Breast epithelium (tissue), 4 donors: ENCODE measurements at places on chromosomes 1 and 21. TPM values are rescaled to one million over a fixed set of nuclear protein-coding genes. Genes with fewer than 3 reads are reported as not detected.

DNA sequence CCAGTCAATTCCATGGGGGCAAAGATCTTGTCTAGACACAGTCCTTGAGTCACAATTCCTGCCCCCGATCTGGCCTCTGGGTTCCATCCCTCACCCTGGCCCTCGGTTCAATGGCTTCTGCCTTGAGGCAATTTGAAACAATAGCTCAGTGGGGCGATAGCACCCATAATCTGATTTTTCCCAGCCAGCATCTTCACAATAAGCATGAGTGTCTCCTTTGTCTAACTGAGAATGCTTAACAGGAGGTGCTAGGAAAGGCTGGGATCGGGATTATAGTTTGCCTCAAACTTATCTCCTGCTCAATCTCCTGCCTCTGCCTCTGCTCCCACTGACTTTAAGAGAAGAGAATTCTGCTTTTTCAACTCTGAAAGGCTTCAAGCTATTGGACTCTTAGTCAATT is 293.9 kb upstream of the PROX1 start:
- H3K4me1 ChIP-seq = no peaks in the 10 kb centered on the region
- no peak overlapping the region for H3K27ac ChIP-seq
- DNase-seq = no peak
- no peaks in the 10 kb centered on the region for H3K36me3 ChIP-seq
- no peak overlapping the region for H3K4me3 ChIP-seq
- no peaks in the 10 kb centered on the region for H3K27me3 ChIP-seq

GRCh38 chr1:72100771-72101170 is 181.6 kb downstream of the NEGR1 start:
- no peaks in the 10 kb centered on the region for H3K36me3 ChIP-seq
- H3K27ac ChIP-seq = no peak overlapping the region
- no peaks in the 10 kb centered on the region for H3K4me1 ChIP-seq
- no peak overlapping the region for H3K4me3 ChIP-seq
- no peaks in the 10 kb centered on the region for H3K27me3 ChIP-seq

- H3K4me3 ChIP-seq = no peak overlapping the region
- H3K36me3 ChIP-seq = no peaks in the 10 kb centered on the region
- H3K27me3 ChIP-seq = no peaks in the 10 kb centered on the region
- H3K4me1 ChIP-seq = no peaks in the 10 kb centered on the region
These were observed 7.4 kb downstream of the PAXBP1 start for GRCh38 chr21:32764186-32764585.

- DNase-seq = no peak
- no peak overlapping the region for H3K4me3 ChIP-seq
- no peak overlapping the region for H3K27ac ChIP-seq
- H3K27me3 ChIP-seq = no peaks in the 10 kb centered on the region
- H3K36me3 ChIP-seq = no peaks in the 10 kb centered on the region
These were observed 78.9 kb downstream of the CLEC20A start for GRCh38 chr1:178417858-178418257.

- H3K27me3 ChIP-seq = peaks cover 15% of the 10 kb centered on the region
- H3K36me3 ChIP-seq = no peaks in the 10 kb centered on the region
- no peak for DNase-seq
- H3K4me1 ChIP-seq = no peaks in the 10 kb centered on the region
- H3K4me3 ChIP-seq = peak within 1 kb of the TSS; percentile 69
- peak within 1 kb of the TSS; percentile 33 for H3K27ac ChIP-seq
These were observed at the start of gene FAM3B for GRCh38 chr21:41316200-41317062. TSS of gene FAM3B (plus strand) at chr21:41316801. CDS start at chr21:41316880, 79 bp downstream.

DNA sequence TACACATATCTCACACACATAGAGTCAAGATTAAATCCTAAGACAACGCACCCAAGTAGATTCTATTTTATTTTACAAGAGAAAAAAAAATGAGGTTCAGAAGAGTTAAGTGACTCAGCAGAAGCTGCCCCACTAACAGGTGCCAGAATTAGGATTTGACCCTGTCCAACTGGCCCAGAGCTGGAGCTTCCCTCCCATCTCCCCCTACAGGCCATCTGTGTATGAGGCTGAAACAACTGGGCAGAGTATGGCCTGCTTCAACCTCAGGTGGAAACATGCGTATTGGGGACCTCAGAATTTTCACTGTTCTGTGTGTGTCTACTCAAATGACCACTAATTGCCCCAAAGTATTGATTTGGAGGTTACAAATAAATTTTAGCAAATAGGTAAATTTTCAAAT is 29.9 kb downstream of the PSMG1 start:
- no peak overlapping the region for H3K27ac ChIP-seq
- H3K4me3 ChIP-seq = no peak overlapping the region
- H3K4me1 ChIP-seq = no peaks in the 10 kb centered on the region
- DNase-seq = no peak

DNA sequence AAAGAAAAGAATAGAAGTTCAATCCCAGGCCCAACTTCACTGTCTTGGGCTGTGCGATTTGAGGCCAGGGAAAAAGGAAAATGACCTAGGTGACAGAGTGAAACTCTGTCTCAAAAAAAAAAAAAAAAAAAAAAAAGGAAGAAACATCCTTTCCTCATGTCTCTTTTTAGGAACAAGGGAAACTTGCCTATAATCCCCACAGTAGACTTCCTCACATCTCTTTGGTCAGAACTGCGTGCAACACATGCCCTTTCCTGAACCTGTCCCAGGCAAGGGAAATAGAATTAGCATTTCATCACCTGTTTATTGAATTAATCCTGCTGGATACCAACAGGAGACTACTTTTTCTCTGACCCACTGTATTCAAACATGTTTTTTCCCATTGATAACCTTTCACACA is 2.3 kb downstream of the DCST1 start:
- no peak for DNase-seq
- no peaks in the 10 kb centered on the region for H3K4me1 ChIP-seq
- H3K27me3 ChIP-seq = no peaks in the 10 kb centered on the region
- H3K36me3 ChIP-seq = no peaks in the 10 kb centered on the region

DNA sequence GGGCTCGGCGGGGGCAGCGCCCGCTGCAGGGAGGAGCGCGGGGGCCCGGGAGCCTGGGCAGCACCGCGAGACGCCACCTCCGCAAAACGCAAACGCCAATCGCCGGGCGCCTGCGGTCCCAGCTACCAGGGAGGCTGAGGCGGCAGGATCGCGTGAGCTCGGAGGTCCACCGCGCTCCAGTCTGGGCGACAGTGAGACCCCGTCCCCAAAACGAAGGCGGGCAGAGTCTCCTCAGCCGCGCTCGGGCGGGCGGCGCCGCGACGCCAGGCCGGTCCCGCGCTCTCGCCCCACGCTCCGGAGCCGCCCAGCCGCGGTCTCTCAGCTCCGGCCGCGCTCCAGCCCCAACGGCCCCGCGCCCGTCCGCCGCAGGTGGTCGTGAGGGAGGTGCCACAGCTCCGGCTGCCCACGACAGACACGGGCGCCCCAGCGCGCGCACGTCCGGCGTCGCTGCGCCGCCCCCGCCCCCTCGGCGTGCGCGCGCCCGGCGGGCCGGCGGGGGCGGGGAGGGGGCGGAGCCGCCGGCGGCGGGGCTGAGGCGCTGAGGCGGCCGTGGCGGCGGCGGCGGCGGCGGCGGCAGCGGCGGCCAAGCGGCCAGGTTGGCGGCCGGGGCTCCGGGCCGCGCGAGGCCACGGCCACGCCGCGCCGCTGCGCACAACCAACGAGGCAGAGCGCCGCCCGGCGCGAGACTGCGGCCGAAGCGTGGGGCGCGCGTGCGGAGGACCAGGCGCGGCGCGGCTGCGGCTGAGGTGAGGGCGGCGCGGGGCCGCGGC is at the start of gene ADARB1:
Gene ADARB1, plus strand, starts transcription at position 533 of the 770 bp plus-strand sequence. CDS start 97,077 bp downstream, outside the sequence.
- no peaks in the 10 kb centered on the region for H3K27me3 ChIP-seq
- peak within 1 kb of the TSS; percentile 87 for H3K4me3 ChIP-seq
- H3K4me1 ChIP-seq = no peaks in the 10 kb centered on the region
- no peaks in the 10 kb centered on the region for H3K36me3 ChIP-seq
- peak; percentile 52 for DNase-seq
- H3K27ac ChIP-seq = peak within 1 kb of the TSS; percentile 98

GRCh38 chr1:225627304-225627947 is 25.5 kb downstream of the ENAH start:
- no peak for DNase-seq
- no peak overlapping the region for H3K4me3 ChIP-seq
- H3K27ac ChIP-seq = peak overlapping the region; percentile 13
- no peaks in the 10 kb centered on the region for H3K4me1 ChIP-seq
- no peaks in the 10 kb centered on the region for H3K27me3 ChIP-seq

- no peak overlapping the region for H3K27ac ChIP-seq
- no peaks in the 10 kb centered on the region for H3K27me3 ChIP-seq
- no peak overlapping the region for H3K4me3 ChIP-seq
- no peaks in the 10 kb centered on the region for H3K4me1 ChIP-seq
- DNase-seq = no peak
These were observed 12.9 kb downstream of the PARS2 start for GRCh38 chr1:54751426-54751825.

- no peaks in the 10 kb centered on the region for H3K27me3 ChIP-seq
- H3K36me3 ChIP-seq = no peaks in the 10 kb centered on the region
- H3K4me1 ChIP-seq = no peaks in the 10 kb centered on the region
- no peak for DNase-seq
- H3K4me3 ChIP-seq = no peak overlapping the region
These were observed 27.2 kb upstream of the FOXE3 start for GRCh38 chr1:47388891-47389238.

DNA sequence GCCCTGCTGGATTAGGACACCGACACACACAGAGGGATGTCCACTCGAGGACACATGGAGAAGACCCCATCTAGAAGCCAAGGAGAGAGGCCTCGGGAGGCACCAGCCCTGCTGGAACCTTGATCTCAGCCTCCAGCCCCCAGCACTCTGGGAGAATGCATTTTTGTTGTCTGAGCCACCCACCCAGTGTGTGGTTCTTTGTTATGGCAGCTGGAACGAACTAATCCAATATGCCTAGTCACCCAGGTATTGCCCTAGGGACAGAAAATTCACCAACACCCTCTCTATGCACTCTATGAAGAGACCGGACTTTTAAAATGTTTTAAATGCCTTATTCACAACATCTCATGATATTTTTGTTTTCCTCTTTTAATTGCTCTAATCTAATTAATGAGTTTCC is 117.4 kb downstream of the CRYAA start:
- H3K27me3 ChIP-seq = no peaks in the 10 kb centered on the region
- H3K36me3 ChIP-seq = no peaks in the 10 kb centered on the region
- H3K4me1 ChIP-seq = no peaks in the 10 kb centered on the region
- H3K4me3 ChIP-seq = no peak overlapping the region
- DNase-seq = no peak

DNA sequence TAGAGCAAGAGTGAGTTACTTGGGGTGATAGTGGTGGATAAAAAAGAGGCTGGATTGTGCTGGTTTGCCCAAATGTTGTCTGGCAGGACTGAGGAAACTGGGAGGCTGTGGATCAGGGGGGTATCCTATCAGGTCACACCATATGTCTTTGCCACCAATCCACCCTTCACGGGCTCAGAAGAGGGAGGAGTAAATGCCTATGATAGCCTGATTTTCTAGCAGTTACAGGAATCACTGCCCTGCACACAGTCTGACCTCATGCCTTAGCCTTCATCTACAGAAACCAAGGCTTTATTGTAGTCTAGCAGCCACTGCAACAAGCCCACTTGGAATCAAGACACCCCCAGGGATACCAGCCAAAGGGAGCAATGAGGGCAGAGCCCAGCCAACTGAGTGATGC is 51.8 kb downstream of the ATP1A1 start:
- no peak overlapping the region for H3K4me3 ChIP-seq
- no peaks in the 10 kb centered on the region for H3K4me1 ChIP-seq
- DNase-seq = no peak
- H3K27ac ChIP-seq = no peak overlapping the region

DNA sequence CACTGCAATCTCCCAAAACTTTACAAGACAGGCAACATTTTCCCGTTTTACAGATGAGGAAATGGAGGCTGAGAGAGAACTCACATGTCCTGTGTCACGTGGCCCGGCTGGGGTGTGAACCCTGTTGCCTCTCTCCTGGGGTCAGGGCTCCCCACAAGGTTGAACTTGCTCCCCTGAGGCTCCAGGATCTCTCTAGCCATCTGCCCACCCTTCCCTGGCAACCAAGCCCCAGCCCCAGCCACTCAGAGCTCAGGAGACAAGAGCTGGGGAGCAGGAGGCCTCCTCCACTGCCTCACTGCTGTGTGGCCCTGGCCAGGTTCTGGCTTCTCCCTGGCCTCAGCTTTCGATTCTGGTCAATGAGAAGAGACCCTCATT is 11.8 kb downstream of the LAPTM5 start:
- H3K4me1 ChIP-seq = no peaks in the 10 kb centered on the region
- no peak for DNase-seq
- H3K27ac ChIP-seq = peak overlapping the region; percentile 43
- H3K4me3 ChIP-seq = no peak overlapping the region

- no peak overlapping the region for H3K4me3 ChIP-seq
- no peaks in the 10 kb centered on the region for H3K27me3 ChIP-seq
- DNase-seq = no peak
- H3K36me3 ChIP-seq = no peaks in the 10 kb centered on the region
- no peaks in the 10 kb centered on the region for H3K4me1 ChIP-seq
- H3K27ac ChIP-seq = no peak overlapping the region
These were observed 15.1 kb upstream of the DR1 start for GRCh38 chr1:93330617-93331016.

DNA sequence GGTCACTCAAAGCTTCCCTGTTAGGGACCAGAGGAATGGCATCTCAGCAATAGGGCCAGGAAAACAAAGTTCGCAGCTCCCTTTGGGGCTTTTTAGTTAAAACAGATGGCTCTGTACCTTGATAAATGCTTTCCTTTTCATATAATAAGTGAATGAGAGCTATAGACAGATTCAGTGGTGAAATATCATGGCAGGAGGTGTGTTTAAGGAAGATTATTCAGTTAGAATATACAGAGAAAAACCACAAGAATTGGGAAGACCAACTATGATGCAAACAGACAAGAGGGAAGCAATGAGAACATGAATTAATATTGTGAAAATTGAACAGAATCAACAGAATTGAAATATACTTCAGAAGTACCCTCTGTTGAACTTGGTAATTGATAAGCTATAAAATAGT is 379.4 kb downstream of the PLPP3 start:
- DNase-seq = no peak
- peaks cover 3% of the 10 kb centered on the region for H3K4me1 ChIP-seq
- no peaks in the 10 kb centered on the region for H3K27me3 ChIP-seq
- H3K4me3 ChIP-seq = no peak overlapping the region

- H3K36me3 ChIP-seq = no peaks in the 10 kb centered on the region
- DNase-seq = no peak
- no peak overlapping the region for H3K4me3 ChIP-seq
- H3K27me3 ChIP-seq = no peaks in the 10 kb centered on the region
- H3K27ac ChIP-seq = no peak overlapping the region
These were observed 10.1 kb upstream of the PROK1 start for GRCh38 chr1:110440877-110441276.

DNA sequence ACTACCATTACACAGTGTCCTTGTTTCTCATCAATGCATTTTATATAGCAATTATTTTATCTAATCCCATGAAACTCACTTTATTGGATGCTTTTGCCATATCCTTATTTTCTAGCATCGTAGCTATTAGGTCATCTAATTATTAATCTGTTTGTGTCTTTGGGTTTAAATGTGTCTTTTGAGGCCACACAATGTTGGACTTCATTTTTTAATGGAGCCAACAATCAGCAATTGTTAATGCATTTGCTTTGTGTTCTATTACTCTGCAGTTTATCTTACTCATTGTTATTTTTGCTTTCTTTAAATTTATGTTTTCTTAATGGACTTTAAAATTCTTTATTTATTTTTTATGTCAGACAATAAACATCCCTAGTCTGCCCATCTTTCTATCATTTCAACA is 1.8 kb upstream of the HSD11B1 start:
- no peaks in the 10 kb centered on the region for H3K36me3 ChIP-seq
- H3K27ac ChIP-seq = no peak overlapping the region
- no peaks in the 10 kb centered on the region for H3K27me3 ChIP-seq
- DNase-seq = no peak
- no peaks in the 10 kb centered on the region for H3K4me1 ChIP-seq

The RASSF5 gene
- total RNA-seq = 11.0 TPM

The GRHL3 gene
- total RNA-seq = 0.98 TPM

The CORT gene
- total RNA-seq = 0.29 TPM

The MAP3K6 gene
- 29.4 TPM for total RNA-seq

The SLC26A9 gene
- total RNA-seq = not detected

The LCE1C gene
- total RNA-seq = not detected

The PLEKHG5 gene
- total RNA-seq = 7.0 TPM
